Cardiac muscle cell (in vitro differentiated cells and primary cell): ENCODE measurements at places on chromosomes 4 and X. TPM values are rescaled to one million over a fixed set of nuclear protein-coding genes. Genes with fewer than 3 reads are reported as not detected.
A peak's percentile ranks its signal among the peaks of the same experiment; 100 is the strongest.

DNA sequence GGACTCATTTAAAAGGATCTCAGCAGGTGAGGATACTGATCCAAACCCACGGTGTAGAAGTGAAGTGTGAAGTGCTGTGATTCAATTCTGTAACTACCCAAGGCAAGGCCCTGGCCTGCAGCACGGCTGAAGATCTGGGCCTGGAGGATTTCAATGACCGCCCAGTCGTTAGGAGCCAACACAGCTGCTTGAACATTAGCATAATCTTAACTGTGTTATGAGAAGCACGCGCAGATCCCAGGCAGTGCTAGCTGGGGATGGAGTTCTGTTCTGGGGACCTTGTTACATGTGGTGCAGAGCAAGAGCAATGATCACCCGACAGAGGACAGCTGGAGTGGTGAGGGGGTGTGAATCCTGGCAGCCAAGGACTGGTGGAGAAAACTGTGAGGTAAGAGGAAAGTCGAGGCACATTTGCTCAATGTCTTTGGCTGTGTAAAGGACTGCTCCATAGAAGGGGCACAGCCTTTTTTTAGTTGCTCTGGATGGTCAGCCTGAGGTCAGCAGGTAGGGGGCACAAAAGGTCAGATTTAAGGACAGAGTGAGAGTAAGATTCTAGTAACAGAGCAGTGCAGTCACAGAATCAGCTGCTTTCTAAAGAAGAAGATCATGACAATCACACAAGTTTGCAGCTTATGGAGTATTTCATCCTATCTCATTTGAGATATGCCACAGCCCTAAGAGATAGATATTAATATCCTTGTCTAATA is 181.8 kb downstream of the DCLK2 start:
- peaks cover 6% of the 10 kb centered on the region for H3K4me1 ChIP-seq
- H3K27ac ChIP-seq = peak overlapping the region; percentile 50
- no peaks in the 10 kb centered on the region for H3K36me3 ChIP-seq
- no peak overlapping the region for H3K4me3 ChIP-seq

FAM9C gene
- polyA plus RNA-seq = not detected in 2 replicates

- H3K36me3 ChIP-seq = no peaks in the 10 kb centered on the region
- no peak for DNase-seq
- no peaks in the 10 kb centered on the region for H3K27me3 ChIP-seq
Measured at GRCh38 chrX:154300816-154301215, 5.2 kb downstream of the TKTL1 start.

- H3K27ac ChIP-seq = no peak overlapping the region
- H3K36me3 ChIP-seq = no peaks in the 10 kb centered on the region
- no peaks in the 10 kb centered on the region for H3K27me3 ChIP-seq
- peak; percentile 10 for DNase-seq
Measured at GRCh38 chr4:10625131-10625530, 59.4 kb downstream of the CLNK start.

DNA sequence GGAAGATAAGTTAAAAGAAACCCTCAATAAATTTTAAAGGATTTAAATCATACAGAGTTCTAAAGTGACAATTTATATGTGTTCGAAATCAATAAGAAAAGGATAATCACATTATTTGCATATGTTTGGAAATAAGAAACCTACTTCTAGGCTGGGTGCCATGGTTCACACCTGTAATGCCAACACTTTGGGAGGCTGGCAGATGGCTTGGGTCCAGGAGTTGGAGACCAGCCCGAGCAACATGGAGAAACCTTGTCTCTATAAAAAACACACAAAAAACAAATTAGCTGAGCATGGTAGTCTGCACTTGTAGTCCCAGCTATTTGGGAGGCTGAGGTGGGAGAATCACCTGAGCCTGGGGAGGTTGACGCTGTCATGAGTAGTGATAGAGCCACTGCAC is 8.1 kb upstream of the SAP30 start:
- H3K36me3 ChIP-seq = no peaks in the 10 kb centered on the region
- H3K27ac ChIP-seq = no peak overlapping the region
- H3K4me3 ChIP-seq = no peak overlapping the region
- no peaks in the 10 kb centered on the region for H3K27me3 ChIP-seq

GAGE12H gene
- polyA plus RNA-seq = not detected in 2 replicates

DNA sequence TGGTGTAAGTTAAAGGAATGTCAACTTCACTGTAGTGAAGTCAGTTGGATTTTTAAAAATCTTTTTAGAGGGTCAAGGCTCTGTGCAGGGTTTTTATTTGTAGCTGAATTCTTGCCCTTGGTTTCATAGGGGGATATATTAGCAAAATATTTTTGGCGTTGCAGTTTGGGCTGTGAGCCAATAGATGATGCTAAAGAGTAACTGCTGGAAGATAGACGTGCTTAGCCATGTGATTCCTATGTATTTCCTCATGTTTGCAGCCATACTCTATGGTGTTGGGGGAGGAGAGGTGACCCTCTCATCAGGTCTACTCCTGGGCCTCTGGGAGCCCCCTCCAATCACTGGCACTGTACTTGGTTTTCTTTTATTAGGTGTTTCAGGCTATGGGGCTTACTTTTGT is 246.7 kb upstream of the ARHGAP24 start:
- DNase-seq = no peak
- no peak overlapping the region for H3K4me3 ChIP-seq
- no peaks in the 10 kb centered on the region for H3K36me3 ChIP-seq
- H3K4me1 ChIP-seq = no peaks in the 10 kb centered on the region
- H3K27me3 ChIP-seq = no peaks in the 10 kb centered on the region

DNA sequence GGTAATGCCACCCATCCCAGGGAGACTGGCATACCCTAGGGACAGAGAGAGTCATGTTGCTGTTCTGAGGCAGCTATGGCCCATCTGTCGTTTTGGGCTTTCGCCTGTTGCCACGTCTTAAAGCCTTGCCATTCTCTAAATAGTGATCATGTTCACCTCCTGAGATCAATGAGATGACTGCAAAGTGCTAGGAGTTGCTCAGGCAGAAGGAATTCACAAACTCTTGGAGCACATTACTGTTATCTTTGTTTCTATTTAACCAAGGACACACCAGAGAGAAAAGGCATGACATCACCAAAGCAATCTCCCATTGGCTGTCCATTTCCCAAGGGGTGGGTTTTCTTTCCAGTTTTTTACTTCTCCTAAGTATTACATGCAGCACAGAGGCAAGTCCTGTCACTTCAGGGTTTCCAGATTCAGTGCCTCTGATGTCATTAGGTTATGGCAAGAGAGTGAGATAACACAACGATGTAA is 37.1 kb upstream of the SETD7 start:
- no peaks in the 10 kb centered on the region for H3K4me1 ChIP-seq
- H3K36me3 ChIP-seq = no peaks in the 10 kb centered on the region
- no peaks in the 10 kb centered on the region for H3K27me3 ChIP-seq
- DNase-seq = peak; percentile 14
- H3K27ac ChIP-seq = no peak overlapping the region

GUCY1A1 gene
- 92.9 and 111 TPM in 2 replicates for polyA plus RNA-seq

GRCh38 chr4:52995360-52996030 is 133.4 kb downstream of the RASL11B start:
- peaks cover 25% of the 10 kb centered on the region for H3K4me1 ChIP-seq
- H3K27ac ChIP-seq = peak overlapping the region; percentile 60
- no peaks in the 10 kb centered on the region for H3K27me3 ChIP-seq
- H3K36me3 ChIP-seq = no peaks in the 10 kb centered on the region
- DNase-seq = peak; percentile 67
- H3K4me3 ChIP-seq = no peak overlapping the region

NR3C2 gene
- 0.27 and 0.43 TPM in 2 replicates for polyA plus RNA-seq

DNA sequence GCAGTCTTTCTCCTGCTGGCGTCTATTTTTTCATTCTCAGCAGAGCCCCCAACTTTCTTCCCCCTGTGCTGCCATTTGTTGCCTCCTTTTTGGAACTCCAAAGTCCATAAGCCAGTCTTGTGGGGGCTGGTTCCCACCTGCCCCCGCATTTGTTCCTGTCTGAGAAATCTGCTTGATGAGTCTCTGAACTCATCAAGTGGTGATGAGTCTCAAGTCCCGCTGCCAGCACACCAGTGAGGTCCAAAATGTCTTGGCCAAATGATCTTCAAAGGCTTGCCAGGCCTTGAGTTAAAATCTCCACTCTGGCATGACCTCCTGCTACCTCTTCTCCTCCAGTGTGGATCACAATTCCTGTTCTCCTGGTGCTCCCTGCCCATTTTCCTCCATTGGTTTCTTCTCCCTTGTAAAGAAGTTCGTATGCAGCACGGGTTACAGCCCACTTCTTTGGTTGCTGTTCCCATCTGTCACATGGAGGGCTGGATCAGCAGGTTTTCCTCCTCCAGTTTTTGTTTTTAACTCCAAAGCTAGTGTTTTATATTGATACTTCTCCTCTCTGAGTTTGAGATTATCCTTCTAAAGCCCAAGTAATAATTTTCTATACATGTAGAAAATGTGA is 72.7 kb upstream of the LIMCH1 start:
- H3K27ac ChIP-seq = no peak overlapping the region
- no peak overlapping the region for H3K4me3 ChIP-seq
- H3K4me1 ChIP-seq = no peaks in the 10 kb centered on the region
- H3K27me3 ChIP-seq = peaks cover 5% of the 10 kb centered on the region

GRCh38 chr4:95472534-95472933 is 76.2 kb downstream of the UNC5C start:
- no peaks in the 10 kb centered on the region for H3K36me3 ChIP-seq
- no peak overlapping the region for H3K4me3 ChIP-seq
- no peak overlapping the region for H3K27ac ChIP-seq
- peaks cover 23% of the 10 kb centered on the region for H3K4me1 ChIP-seq
- no peaks in the 10 kb centered on the region for H3K27me3 ChIP-seq
- DNase-seq = no peak
